ENCODE measurements at places on chromosomes 7 and 10.

- no peak for DNase-seq
Measured at GRCh38 chr7:40538281-40538680, 403.5 kb downstream of the SUGCT start.

DNA sequence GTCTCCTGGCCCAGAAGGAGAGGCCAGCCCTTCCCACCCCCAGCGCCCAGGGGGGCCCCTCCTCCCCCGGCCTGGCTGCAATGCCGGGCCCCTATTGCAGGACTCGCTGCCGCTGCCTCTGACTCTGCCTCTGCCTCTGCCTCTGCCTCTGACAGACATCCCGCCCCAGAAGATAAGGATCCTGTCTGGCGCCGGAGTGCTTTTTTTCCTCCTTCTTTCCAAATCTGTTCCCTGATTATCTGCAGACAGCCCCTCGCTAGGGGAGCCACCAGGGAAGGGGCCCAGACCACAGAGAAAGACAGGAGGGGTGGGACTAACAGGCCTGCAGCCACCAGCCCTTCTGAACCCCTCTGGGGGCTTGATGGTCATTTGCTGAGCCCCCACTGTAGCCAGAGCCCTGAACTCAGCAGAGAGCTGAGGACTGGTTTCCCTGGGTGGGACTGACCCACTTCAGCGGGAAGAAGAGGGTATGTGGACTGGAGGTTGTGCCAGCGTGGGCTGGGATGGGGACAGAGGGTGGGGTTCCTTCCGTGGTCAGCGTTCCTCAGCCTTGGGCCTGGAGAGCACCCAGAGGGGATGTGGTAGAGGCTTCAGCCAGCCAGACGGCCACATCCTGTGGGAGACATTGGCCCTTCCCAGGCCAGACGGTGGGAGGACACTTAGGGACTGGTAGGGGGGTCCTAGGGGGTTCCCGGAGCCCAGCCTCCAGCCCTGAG, 22.8 kb downstream of the UNC5B start:
- peak; percentile 79 for DNase-seq

- DNase-seq: no peak
Measured at GRCh38 chr7:156220701-156221100, 408.4 kb upstream of the SHH start.

DNA sequence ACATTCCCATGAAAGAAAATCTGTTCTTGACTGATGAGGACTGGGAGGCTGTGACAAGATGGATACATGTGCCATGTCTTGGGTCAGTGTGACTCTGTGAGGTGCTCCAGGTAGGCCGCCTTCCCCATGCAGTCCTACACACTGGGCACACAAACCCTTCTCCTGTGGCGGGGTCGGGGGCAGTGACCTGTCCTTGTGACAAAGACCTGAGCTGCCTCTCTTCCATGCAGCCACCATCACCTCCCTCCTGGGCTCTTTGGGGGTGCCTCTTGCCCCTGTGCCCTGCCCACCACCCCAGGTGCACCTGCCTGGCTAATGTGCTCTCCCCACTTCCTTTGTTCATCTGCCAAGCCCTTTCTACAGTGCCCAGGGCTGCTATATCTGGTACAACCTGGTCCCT, 35.7 kb upstream of the DMBT1 start:
- DNase-seq: no peak

DNA sequence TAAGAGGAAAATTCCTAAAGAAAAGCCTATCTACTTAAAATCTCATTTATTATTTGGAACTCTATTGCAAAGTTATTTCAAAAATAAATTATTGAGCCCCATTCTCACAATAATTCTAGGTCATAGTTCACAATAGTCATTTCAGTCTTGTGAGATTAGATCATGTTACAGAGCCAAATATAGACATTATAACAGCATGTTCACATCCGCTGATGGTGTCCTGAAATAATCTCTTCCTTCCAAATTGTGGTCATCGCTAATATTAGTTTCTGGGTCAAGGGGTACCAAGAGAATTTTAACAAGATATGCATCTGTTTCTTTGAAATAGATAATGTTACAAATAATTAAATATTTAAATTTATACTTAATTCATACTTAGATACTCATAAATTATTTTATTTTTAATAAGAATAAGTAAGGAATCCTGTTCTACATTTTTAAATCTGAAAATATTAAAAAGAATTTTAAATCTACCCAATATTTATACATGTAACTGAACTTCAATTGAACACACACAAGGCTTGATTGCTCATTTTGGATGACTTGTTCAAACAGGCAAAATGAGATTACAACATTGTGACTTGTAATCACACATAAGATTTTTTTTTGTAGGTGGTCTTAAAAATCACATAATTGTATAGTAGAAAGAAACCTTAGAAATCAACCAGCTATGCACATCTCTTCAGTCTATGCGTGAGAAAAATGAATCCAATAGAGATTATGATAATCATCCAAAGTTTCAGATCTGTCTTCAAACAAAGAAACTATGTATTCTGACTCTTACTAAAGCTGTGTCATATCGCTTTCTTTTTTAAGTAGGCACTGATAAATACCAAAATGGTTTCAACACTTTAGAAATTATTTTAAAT, 13.1 kb downstream of the GNAT3 start:
- DNase-seq: no peak
